Natural killer cell treated with Interleukin-12 subunit alpha and Interleukin-12 subunit beta and Interleukin-15 and Interleukin-18, amount 100 ng/mL, for 72 hours (primary cell): ENCODE measurements at places on chromosomes 2 and 18.

GRCh38 chr2:194700726-194701125, 956.3 kb upstream of the SLC39A10 start:
- no peak overlapping the region for H3K27ac ChIP-seq
- H3K36me3 ChIP-seq = no peaks in the 10 kb centered on the region
- no peaks in the 10 kb centered on the region for H3K4me1 ChIP-seq

DNA sequence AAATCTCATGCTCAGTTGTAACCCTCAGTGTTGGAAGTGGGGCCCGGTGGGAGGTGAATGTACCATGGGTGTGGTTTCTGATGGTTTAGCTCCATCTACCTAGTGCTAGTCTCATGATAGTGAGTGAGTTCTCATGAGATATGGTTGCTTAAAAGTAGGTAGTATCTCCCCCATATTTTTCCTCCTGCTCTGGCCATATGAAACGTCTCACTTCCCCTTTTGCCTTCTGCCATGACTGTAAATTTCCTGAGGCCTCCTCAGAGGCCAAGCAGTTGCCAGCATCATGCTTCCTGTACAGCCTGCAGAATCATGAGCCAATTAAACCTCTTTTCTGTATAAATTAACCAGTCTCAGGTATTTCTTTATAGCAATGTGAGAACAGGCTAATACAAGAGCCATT, 62.8 kb upstream of the RNF152 start:
- no peak overlapping the region for H3K27ac ChIP-seq
- no peaks in the 10 kb centered on the region for H3K27me3 ChIP-seq
- peaks cover 41% of the 10 kb centered on the region for H3K4me1 ChIP-seq
- no peak overlapping the region for H3K4me3 ChIP-seq
- no peaks in the 10 kb centered on the region for H3K36me3 ChIP-seq
- DNase-seq = no peak

- no peaks in the 10 kb centered on the region for H3K27me3 ChIP-seq
- H3K4me1 ChIP-seq = no peaks in the 10 kb centered on the region
- no peak for DNase-seq
- H3K36me3 ChIP-seq = no peaks in the 10 kb centered on the region
- no peak overlapping the region for H3K27ac ChIP-seq
These were observed 68.9 kb downstream of the NDUFA10 start for GRCh38 chr2:239955989-239956817.

GRCh38 chr18:80231616-80232015, 15.7 kb downstream of the PARD6G start:
- H3K36me3 ChIP-seq = no peaks in the 10 kb centered on the region
- H3K4me3 ChIP-seq = no peak overlapping the region
- peaks cover 10% of the 10 kb centered on the region for H3K27me3 ChIP-seq
- H3K4me1 ChIP-seq = no peaks in the 10 kb centered on the region

DNA sequence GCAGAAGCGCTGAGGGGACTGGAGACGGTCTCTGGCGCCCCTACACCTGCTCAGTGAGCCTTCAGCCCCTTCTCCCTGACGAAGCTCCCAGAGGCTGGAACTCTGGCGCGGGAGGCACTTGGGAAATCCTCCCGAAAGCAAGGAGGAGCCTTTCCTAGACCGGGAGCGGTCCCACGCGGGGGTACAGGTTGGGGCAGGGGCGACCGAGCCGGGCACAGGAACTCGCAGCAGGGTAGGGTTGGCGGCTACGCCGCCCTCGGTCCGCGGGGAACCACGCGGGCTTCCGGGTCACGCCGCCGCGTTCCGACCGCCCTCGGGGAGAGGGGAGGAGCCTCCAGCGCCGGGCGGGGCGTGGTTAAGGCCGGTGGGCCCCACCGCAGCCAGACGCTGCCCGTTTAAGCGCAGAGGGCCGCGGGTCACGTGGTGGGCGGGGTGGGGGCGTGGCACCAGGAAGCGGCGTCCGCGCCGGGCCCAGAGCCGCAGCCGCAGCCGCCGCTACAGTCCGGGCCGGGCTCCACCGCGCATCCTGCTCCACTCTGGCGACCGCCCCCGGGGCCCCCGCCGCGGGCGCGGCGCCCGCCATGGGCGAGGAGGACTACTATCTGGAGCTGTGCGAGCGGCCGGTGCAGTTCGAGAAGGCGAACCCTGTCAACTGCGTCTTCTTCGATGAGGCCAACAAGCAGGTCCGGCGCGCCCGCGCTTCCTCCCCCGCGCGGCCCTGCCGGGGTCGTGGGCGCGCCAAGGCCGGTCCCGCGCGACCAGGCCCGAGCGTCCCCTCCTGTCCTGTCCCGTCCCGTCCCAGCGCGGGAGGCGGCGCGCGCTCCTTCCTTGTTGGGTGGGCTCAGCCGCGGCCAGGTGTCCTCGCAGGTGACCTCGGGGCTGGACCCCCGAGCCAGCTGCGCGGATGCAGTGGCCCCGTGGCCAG, at the start of gene RMC1:
Gene RMC1 (plus strand): TSS at position 474 of the 925 bp plus-strand sequence. CDS start 108 bp downstream, at position 582.
- peaks cover 40% of the 10 kb centered on the region for H3K4me1 ChIP-seq
- peaks cover 10% of the 10 kb centered on the region for H3K36me3 ChIP-seq
- H3K27me3 ChIP-seq = no peaks in the 10 kb centered on the region
- H3K4me3 ChIP-seq = peak within 1 kb of the TSS; percentile 98

- peak overlapping the region; percentile 89 for H3K27ac ChIP-seq
- H3K36me3 ChIP-seq = peaks cover 14% of the 10 kb centered on the region
- H3K4me1 ChIP-seq = peaks cover 51% of the 10 kb centered on the region
- no peaks in the 10 kb centered on the region for H3K27me3 ChIP-seq
- DNase-seq = peak; percentile 62
- peak overlapping the region; percentile 92 for H3K4me3 ChIP-seq
These were observed 2.0 kb downstream of the PPP4R1 start for GRCh38 chr18:9612215-9612830.
